Activated gamma-delta T cell treated with Interleukin-2 at 50 U/mL for 16 hours (primary cell): ENCODE measurements at places on chromosomes 1 and 21.
A peak's percentile ranks its signal among the peaks of the same experiment; 100 is the strongest.

GRCh38 chr1:63787875-63788274 lies 14.1 kb downstream of the ROR1 start:
- no peak for DNase-seq

DNA sequence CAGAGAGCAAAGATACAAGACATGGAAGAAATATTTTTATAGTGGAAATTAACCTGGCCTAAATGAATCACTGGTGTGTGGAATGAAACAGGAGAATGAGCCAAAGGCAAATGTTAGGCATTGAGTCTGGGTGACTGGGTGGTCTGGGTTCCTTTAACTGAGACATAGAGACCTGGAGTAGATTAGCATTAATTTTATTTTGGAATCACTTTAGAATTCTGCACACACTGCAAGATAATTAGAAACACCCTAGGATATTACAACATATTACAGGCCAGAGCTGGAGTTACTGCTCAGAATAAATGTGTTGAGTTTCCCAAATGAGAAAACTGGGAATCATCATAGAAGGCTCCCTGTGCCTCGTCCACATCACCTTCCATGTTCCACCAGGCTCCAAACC lies 85.5 kb downstream of the PLPPR5 start:
- DNase-seq, result no peak

DNA sequence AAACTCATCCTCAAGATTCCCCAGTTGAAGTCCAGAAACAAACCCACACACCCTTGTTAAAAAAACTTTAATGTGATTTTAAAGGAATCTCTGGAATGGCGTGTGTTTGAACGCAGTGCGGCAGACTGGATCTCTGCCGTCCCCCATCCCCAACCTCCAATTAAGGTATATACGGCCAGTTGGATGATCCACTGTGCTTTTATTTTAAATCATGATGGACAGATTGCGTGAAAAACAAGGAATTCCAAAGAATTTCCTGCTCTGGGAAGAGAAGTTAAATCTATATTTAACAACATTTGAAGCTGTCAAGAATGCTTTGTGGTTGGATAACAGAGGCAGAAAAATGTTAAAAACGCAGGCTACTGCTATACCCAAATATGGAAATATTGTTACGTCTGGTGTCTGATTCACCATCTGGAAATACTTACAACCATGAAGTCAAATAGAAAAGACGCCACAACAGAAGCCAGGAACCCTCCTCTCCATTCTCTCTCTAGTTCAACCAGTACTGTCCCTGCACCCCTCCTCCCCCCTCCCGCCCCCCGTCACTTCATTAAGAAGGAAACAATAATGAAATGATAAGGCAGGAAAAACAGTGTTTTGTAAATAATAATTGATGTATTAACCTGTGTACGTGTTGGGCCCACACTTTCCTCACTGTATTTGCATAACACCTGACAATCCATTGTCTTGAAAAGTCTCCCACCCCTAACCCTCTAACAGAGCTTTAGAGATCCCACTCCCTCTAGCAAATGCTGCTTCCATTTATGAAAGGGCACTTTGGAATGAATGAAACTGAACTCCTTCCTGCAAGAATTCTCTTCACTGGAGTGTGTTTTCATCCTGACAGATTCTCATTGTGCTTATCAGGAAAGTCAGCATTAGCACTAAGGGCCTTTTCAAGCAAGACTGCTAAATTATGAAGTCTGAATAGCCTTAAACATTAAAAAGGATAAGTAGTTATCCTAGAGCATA lies 2.0 kb upstream of the CCN1 start:
- no peak for DNase-seq

DNA sequence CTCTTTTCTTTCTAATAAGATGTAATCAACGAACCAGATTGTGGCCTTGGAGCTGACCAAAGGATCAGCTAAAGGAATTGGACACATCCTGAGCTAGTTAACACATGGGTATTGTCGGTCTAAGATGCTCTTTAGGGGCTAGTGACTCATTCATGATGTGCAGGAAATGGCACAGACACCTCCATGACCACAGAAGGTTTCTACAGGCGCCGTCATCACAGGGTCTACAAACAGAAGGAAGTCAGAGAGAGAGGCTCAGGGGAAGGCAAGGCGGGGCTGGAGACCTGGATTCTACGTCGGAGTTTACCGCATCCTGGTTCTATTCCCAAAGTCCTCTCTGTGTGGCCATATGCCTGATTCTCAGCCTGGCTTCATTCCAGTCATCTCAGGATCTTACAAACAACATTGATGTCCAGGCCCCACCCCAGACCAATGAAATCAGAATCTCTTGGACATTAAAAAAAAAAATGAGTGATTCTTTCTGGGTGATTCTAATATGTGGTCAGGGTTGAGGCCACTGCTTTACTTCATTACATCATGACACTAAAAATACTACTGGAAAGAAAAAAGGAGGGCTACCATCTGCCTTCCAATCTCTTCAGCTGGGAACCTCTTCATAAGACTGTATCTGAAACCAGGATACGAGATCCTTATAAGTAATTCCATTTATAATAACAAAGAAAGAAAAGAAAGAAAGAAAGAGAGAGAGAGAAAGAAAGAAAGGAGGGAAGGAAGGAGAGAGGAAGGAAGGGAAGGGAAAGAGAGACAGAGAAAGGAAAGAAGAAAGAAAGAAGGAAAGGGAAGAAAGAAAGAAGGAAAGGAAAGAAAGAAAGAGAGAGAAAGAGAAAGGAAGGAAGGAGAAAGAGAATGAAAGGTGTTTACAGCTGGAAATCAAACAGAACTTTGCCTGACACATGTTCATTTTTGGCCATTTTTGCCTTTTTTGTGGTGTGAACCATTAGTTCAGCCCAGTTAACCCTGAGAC lies 11.6 kb upstream of the KCNJ15 start:
- peak; percentile 22 for DNase-seq

DNA sequence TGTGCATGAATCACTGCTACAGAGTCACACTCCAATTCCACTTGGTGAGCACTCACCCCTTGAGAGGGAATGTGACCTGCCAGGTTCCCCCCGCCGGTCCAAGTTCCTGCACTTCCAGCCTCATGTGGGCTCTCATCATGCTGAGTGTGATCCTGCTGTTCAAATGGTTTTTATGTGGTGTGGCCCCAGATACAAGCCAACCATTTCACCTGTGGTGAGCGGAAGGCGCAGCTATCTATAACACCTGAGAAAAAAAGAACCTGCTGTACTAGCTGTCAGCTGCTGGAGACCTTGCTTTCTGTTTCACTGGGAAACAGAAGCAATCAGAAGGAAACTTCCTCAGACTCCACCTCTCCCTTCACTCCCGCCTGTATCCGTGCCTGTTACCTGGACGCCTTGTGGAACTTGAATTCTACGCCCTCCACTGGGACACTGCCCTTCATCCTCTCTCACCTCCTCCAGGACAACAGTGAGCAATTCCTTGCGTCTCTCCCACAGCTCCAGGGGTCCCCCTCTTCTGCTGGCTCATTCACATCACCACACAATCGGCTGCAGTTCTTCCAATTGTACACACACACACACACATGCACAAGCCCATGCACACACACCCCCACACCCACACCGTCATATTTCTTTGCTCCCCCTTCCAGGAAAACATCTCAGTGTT lies 64.4 kb upstream of the RPL11 start:
- DNase-seq, result no peak

DNA sequence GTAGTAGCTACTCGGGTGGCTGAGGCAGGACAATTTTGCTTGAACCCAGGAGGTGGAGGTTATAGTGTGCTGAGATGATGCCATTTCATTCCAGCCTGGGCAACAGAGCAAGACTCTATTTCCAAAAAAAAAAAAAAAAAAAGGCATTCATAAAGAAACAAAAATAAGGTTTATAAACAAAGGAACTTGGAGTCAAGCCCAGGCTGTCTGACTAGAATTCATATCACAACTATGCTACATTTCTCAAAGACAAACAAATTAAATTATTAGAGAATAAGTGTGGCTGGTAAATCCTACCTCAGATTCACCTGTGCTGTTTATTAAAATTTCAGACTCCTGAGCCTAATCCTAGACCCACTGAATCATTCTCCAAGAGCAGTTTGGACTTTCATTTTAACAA lies 4.2 kb downstream of the GCLM start:
- DNase-seq, result no peak

- no peak for DNase-seq
Observed at GRCh38 chr1:155131856-155132255, 3.8 kb upstream of the SLC50A1 start.

GRCh38 chr1:186308264-186309060 lies 66.6 kb downstream of the TPR start:
- DNase-seq, result no peak

- no peak for DNase-seq
Observed at GRCh38 chr1:54904476-54905048, 17.6 kb upstream of the DHCR24 start.

- no peak for DNase-seq
Observed at GRCh38 chr1:165424454-165425216, 20.3 kb downstream of the RXRG start.

DNA sequence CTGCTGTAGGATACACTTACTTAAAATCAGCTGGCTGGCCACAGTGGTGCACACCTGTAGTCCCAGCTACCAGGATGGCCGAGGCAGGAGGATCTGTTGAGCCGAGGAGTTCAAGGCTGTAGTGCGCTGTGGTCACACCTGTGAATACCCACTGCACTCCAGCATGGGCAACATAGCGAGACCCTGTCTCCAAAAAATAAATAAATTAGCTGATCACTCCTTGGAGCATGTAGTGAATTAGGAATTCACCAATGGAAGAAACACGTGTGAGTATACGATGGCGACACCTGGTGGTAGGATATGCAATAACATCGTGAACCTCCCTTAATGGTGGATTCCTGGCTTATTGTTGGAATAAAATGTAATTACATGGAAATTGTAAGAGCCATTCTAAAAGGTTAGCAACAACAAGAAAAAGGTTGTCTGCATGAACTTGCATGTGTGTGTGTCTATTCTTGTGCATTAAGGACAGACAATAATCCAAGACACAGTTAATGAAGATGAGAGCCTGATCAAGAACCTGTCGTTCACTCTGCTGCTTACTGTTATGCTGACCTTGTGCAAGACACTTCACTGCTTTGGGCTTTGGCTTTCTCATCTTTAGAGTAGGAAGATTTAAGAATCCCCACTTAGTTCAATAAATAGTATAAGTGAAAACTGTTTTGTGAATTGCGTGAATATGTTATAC lies 38.6 kb upstream of the COX20 start:
- peak; percentile 53 for DNase-seq

- DNase-seq, result no peak
Observed at GRCh38 chr1:235703506-235703905, 53.9 kb upstream of the GNG4 start.

DNA sequence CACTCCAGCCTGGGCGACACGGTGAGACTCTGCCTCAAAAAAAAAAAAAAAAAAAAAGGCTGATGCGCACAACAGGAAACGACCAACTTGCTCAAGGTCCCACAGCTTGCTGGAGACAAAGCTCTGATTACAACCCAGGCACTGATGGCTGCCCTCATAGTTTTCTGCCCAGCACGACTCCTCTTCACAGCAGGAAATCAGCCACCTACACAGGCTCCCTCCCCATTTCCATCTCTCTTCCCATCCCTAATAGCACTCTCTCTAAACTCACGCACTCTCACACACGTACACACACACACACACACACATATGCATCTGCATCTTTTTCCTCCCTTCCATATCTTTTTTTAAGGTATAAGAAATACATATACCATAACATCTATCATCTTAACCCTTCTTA lies 153.5 kb upstream of the SOD1 start:
- DNase-seq, result peak; percentile 11

DNA sequence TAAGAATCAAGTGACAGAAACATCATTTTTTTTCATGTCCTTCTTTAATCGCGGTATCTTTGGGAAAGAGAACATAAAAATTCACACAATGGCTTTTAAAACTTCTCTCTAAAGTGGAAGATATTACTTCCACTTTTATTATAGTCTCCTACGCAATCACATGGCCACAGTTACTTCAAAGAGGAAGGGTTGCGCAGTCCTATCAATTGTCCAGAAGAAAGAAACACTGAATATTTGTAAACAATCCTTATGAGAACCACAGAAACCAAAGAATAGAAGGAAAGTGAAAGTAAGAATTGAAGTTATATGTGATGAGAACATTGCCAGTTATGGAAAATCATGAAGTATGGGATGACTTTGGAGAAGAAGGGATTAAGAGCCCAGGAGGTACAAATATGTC lies 32.6 kb downstream of the CFH start:
- no peak for DNase-seq

GRCh38 chr21:34018910-34019309 lies 54.5 kb upstream of the MRPS6 start:
- DNase-seq, result no peak

DNA sequence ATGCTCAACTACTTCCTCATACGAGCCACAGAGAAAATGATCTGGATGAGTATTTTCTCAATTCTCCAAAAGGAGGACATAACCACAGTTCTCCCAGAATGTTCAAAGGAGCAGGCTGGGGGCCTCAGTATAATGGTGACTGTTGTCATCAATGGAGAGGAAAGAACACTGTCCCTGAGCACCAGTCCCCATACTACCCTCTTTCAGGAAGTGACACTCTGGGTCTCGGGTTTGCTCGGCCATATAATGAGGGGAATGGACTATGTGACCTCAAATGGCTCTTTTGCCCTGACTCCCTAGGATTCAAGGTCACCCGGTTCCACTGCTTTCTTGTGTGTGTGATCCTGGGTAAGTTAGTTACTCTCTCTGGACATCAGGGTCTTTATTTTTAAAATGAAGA lies 22.8 kb downstream of the SLC9A1 start:
- DNase-seq, result no peak

DNA sequence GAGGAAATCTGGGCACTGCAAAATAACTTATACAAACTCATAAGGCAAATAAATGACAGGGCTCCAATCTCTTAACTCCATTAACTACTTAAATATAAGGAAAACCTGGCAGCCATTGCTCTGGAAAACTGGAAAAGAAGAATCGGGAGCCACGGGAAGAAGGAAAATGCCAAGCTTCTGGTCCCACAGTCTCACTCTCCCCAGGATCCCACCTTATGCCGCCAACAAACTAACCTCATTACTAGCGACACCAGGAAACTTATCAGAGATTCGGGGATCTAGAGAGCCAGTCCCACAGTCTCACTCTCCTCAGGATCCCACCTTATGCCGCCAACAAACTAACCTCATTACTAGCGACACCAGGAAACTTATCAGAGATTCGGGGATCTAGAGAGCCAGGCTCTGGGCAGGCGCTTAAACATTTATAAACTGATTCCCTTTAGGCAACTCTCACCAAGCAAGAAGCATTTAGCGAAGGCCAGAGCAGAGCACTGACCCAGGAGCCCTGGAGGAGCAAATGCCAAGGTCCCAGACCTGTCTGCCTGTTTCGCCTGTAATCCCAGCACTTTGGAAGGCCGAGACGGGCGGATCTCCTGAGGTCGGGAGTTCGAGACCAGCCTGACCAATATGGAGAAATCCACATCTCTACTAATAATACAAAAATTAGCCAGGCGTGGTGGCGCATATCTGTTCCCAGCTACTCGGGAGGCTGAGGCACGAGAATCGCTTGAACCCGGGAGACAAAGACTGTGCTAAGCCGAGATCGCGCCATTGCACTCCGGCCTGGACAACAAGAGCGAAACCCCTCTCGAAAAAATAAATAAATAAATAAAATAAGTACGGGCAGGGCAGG lies 720 bp downstream of the PSMB2 start:
- no peak for DNase-seq
